SJSA1 (cell line): ENCODE measurements at places on chromosomes 11 and 22. TPM values are rescaled to one million over a fixed set of nuclear protein-coding genes. Genes with fewer than 3 reads are reported as not detected.

DNA sequence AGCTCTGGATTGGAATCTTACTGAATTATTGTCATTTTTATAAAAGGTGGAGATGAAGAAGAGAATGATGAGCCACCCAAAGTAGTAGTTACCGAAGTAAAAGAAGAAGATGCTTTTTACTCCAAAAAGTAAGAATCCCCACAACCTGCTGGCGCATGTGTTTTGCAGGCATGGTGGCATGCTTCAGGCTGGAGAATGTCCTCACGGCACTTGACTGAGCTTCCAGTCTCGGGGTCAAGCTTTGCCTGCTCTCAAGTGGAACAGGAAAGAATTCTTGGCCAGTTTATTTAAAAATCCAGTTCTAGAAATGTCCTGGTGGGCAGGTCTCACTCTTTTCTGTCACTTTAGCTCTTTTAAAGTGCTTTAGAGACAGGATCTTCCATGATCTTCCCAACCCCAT, 17.5 kb downstream of the NUP50 start:
- no peak for DNase-seq

GGTLC3 gene
- total RNA-seq, result 0.26 TPM in 1 of 2 replicates, not detected in the other

DGCR6 gene
- 0.95 and 1.9 TPM in 2 replicates for total RNA-seq

ELMOD1 gene
- 0.03 TPM in 1 of 2 replicates, not detected in the other for total RNA-seq

DNA sequence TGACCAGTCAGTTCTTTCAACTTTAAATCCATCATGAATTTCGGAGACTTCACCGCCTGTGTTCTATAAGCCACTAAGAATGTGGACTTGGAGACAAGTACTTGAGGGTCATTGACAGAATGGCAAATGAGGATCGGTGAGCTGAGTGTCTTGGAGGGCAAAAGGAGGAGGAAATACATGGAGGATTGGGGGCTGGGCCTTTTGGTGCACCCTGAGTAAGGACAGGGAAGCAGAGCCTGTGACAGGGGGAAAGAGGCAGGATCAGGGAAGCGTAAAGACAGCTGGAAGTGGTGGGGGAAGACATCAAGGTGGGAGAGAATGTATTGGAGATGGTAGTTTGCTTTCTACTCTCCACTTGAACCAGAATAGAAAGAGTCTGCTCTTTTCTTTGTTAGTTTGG, 70.4 kb upstream of the MTMR2 start:
- no peak for DNase-seq

DNA sequence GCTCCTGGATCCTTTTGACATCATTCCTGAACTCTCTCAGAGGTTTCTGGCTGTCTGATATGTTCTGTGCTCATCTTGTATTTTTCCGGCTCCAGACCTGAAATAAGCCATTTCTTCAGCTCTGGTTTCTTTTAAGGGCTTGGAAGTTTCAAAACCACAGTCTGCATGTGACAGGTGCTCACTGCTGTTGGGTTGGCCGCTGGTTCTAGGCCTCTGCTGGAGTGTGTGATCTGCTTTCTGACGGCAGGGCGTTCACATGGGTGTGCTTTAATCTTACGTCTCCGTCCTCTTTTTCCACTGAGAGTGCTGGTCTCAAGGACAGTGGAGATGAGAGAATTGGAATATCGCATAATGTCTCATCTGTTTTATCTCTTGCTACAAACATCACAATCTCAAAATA, 10.3 kb downstream of the ZBED4 start:
- no peak for DNase-seq

DNA sequence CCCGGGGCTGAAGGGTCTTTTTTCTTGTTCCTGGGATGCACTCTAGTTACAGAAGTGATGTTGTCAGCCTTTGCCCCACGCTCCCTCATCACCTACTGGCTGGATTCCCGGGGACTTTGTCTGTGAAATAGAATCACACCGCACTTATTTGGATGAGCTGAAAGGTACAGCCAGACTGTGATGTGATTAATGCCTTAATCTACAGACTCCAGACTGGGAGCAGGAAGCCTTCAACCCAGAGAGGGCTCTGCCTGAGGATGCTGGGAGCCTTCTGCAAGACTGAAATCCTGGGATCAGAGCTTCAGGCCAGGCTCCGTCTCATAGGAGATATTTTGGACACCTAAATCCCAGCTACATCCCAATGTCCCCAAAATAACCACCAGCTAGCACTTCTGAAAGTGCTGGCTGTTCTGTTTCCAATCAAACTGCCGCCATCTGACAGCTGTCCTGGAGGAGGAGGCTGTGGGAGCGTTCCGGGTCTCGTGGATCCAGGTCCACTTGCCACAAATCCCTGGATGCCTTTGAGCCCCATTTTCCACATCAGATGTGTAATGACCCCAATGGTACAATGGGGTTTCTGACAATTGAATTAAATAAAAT, 688.5 kb downstream of the TBC1D22A start:
- DNase-seq, result no peak

GRCh38 chr11:33540427-33540826, 160.2 kb downstream of the C11orf91 start:
- DNase-seq, result no peak

RIBC2 gene
- not detected in 2 replicates for total RNA-seq
